ENCODE measurements at places on chromosomes 6 and 20.

- DNase-seq = no peak
Observed at GRCh38 chr6:63802606-63803206, 167.1 kb downstream of the PHF3 start.

- DNase-seq = no peak
Observed at GRCh38 chr20:37948956-37949355, 46.0 kb downstream of the VSTM2L start.

DNA sequence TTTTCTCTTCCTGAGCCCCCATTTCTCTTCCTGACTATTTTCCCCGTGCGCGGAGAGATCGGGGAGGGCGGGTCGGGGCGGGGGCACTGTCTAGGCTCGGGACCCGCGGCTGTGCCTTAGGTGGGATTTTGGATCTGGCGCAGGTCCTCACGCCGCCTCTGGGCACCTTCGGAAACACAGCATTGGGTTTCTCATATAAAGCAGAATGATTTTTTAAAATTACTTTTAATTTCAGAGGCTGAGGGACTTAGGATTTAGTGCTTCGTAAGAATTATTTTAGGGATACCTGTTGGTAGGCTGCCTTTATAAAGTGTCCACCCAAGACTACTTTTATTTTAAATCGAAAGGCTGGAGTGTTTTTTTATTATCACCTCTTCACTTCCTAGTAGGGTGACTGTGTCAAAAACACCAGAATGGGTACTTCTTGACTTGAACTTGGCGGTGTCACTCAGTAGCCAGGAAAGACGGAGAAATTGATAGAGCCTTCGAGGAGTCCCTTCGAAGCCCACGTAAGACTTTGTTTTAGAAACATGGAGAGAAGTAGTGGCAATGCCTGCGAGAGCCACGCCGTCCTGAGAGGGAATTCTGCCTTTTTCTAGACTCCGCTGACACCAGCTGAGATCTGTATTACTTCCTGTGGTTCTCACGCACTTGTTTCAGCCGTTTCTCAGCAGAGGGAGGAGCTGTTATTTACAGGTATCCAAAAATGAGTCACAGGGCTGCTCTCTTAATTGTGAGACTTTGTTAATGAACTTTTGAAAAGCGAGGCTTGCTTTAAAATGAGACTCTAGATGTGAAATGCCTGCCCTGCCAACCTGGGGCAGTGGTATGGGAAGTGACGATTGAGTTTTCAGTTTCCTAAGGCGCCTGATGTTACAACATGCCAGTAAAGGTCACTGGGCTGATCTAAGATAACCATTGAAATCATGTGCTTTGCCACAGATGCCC lies 667 bp downstream of the STX11 start:
- DNase-seq = no peak

DNA sequence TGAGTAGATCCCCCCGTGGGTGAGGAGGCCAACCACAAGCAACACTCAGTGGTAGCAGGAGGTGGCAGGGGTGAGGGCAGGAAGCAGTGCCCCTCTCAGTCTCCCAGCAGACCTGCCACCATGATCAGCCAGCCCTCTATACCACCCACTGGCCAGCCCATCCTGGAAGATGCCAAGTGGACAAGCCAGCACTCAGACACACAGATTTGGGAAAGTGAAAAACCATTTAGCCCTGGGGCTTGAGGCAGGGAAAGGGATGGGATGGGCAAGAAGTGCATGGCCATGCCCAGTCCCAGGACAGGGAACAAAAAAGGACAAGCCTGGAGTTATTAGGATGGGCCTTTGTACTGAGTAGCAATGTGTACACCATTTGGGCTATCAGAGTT lies 76.9 kb downstream of the HFE start:
- DNase-seq = no peak

GRCh38 chr20:59378396-59378795 lies 78.0 kb downstream of the EDN3 start:
- DNase-seq = no peak

DNA sequence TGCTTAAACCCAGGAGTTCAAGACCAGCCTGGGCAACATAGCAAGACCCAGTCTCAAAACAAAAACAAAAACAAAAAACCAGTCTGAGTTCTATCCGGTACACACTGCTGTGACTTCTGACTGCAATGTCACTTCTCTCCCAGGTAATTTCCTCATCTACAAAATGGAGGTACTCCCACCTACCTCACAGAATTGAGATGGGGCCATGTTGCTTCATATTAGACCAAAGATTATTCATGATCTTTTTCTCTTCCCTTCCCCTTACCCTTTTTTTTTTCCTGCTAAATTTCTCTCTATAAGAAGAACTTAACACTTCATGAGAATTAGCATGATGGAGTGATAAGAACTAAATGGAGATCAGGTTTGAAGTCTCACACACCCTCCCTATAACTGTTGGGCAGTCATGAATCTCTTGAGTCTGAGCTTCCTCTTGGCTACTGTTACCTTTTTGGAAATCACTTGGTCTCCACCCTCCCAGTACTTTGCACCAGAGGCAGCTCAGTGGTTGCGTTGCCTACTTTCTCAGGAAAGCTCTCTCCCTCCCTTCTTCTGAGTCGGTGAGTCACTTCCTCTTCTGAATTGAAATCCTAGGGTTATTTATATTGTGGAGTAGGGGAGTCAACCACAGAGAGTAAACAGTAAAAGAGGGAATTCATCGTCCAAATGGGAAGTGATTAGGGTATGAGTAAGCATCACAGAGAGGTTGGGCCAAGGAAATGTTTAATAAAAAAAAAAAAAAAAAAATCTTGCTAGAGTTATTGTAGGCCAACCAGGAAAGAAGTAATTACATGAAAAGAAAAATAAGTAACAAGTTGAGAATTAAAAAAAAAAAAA lies 59.9 kb upstream of the MAP7 start:
- DNase-seq = no peak
